ENCODE measurements at places on chromosomes 2 and 18. TPM values are rescaled to one million over a fixed set of nuclear protein-coding genes. Genes with fewer than 3 reads are reported as not detected.

The PPP1R7 gene
- total RNA-seq: 84.3 TPM

The MMADHC gene
- total RNA-seq: 106 TPM

The VPS54 gene
- 9.5 TPM for total RNA-seq

The EMX1 gene
- total RNA-seq: 1.1 TPM

The IL1F10 gene
- total RNA-seq: not detected

The PROM2 gene
- total RNA-seq: not detected

The OLA1 gene
- 124 TPM for total RNA-seq

The SNED1 gene
- 7.3 TPM for total RNA-seq

The GALR1 gene
- not detected for total RNA-seq

The C2orf49 gene
- 13.2 TPM for total RNA-seq

The GPD2 gene
- 45.1 TPM for total RNA-seq

The DGUOK gene
- total RNA-seq: 69.2 TPM

The SLC4A5 gene
- total RNA-seq: 4.4 TPM

The DOK6 gene
- not detected for total RNA-seq

The CPO gene
- total RNA-seq: not detected

Data from GM12878 (cell line).